ENCODE measurements at places on chromosomes 3 and 15.

DNA sequence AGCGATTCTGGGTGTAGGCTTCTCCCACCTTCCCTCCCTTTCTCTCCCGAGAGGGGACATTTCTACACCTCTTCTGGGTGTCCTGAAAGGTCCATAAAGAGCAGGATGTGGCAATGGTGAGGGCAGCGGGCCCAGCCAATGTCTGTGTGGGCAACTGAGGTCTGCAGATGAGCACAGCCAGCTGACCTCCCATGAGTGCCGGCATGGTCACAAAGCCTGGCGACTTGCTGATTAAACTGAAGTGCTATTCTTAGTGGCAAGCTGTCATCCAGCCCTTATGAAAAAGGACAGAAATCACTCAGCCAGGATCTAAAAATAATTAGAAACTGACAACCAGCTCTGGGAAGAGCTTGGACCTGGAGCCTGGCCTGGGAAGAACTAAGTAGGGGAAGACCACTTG lies 124.3 kb upstream of the RGMA start:
- no peak for DNase-seq

DNA sequence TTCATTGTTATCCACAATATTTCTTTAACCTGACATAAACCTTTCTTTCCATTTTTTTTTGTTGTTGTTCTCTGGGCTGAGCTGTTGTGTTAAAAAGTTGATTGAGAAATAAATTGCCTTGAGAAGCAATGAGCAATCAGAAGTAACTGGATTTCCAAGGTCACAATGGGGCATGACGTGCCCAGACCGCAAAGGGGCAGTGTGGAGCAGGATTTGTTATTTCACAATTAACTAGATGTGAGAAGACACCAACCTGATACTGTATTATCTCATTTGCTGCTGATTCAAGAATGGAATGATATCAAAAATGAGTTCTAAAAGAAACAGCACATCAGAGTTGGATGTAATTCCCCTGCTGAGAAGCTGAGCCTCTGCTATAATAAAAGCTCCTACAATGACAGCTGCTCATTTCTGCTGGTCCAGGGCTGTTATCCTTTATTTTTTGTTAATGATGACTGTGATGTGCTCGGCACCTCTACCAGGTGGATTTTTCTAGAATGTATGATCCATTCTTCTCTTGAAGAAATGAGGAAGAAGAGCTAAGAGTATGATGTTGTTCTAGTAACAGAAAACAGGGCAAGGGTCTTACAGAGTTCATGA lies 28.1 kb downstream of the CPNE4 start:
- DNase-seq = no peak

DNA sequence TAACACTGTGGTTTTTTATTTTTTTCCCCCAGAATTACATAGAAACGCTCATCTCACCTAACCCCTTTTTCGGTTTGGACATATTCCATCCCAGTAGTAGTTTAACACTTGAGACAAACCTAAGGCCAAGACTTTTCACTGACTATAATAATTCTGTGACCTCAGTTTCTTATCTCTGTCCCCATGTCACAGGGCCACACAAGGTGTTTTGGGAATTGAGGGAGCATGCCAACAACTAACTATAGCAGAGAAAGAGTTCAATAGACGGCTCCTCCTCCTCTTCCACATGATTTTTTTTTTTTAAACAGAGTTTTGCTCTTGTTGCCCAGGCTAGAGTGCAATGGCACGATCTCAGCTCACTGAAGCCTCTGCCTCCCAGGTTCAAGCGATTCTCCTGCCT lies 27.4 kb upstream of the GHSR start:
- DNase-seq = no peak

GRCh38 chr15:63045879-63046278 lies 3.3 kb downstream of the TPM1 start:
- DNase-seq = no peak

DNA sequence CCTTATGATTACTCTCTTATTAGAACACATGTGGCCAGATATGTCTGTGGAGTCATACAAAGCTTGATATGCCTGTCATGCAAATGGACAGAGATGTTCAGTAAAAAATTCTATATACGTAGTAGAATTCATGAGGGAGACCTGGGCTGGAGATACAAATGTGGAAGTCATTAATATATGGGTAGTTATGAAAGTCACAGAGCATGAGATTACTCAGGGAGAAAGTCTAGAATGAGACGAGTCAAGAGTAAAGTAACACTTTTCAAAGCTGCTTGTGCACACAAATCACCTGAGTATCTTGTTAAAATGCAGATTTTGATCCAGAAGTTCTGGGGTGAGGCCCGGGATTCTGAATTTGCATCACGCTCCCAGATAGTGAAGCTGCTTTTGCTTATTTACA lies 28.4 kb downstream of the OXSM start:
- no peak for DNase-seq

DNA sequence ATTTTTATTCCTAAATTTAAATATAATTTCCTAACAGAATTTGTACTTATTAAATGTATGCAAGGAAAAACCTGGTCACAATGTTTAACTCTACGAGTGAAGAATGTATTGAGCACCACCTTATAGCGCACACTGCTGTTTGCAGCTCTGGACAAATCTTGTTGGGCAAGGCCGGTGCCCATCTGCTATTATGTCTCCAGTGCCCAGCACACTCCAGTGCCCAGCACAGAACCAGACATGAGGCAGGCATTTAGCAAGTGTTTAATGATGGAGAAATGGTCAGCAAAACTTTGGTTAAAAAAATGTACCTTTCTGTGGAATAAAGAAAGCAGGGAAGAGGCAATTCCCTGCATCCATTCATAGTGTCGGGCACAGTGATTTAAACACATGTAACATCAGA lies 254.7 kb upstream of the TRIM42 start:
- DNase-seq = no peak

DNA sequence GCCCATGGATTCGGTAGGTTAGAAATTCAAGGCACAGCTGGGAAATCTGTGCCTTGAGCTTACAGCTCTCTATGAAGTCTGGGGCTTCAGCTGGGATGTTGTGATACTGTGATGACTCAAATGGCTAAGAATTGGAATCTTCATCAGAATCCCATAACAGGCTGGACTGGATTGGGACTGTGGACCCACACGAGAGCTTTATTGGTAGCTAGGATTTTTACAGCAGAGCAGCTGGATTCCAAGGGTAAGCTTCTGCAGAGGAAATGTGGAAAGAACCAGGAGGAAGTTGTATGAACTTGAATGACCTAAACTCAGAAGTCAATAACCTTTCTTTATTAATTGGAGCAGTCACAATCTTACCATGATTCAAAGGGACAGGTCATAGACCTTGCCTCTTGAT lies 1187.1 kb downstream of the ROBO1 start:
- no peak for DNase-seq

DNA sequence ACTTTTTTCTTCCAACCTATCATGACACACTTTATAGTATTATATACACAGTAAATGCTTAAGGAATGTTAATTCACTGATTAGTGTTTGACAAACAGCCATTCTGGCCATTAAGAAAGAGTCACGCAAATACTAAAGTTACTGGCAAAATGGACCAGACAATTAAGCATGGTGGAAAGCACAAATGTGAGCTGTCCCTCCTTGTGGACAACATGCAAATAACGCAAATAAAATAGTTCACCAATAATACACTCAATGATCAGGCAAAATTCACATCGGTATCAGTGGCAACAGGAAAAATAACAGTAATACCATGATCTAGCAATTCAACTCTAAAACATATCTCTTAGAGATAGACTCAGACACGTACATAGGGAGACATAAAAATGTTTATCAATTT lies 71.7 kb downstream of the NEDD4 start:
- DNase-seq = no peak

- no peak for DNase-seq
These were observed 620.7 kb upstream of the ALCAM start for GRCh38 chr3:104746056-104746455.

DNA sequence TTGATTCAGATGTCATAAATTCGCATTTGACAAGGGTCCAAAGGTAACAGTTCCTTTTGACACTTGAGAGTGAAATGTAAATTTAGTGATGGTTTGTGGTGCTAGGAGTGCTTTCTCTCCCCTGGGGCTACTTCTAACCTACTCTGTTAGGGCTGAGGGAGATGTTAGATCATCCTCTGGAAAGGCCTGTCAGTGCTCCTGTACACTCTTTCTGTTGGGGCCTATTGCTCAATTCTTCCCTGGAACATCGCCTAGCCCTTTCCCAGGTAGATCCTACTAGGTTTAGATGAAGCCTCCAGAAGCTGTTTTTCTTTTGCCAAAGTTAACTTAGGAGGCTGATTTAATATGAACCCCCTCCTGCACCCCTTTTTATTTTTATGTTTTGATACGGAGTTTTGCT lies 1.4 kb downstream of the PCCB start:
- DNase-seq = no peak

DNA sequence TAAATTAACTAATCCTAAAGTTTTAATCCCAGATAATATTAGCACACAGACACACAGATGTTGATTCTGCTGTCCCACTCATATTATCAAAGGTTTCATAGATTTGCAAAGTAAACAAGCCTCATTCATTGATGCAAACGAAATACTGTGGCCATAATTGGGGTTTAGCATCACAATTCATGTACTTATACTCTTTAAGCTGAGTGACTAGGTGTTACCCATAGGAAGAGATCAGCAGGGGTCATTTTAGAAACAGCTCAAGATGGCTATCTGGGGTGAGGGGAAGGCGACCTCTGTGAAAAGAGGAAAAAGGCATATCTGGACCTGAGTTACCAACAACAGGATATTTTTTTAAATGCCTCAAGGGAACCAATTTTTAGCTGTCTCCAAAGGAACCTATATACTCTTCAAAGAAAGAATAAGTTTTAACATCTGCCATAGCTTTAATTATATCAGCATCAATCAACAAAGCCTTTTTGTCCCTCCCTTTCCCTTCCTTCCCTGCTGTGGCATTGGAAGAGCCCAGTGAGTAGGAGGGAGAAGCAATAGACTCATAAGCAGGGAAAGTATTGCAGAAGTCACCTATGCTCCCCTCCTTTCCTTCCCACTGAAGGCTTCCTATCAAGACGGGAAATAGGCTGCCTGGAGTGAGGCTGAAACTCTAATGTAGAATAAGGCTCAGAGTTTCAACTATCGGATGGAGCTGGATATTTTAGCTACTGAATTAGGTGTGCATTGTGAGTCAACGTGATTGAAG lies 553.4 kb downstream of the ZIC1 start:
- DNase-seq = no peak

DNA sequence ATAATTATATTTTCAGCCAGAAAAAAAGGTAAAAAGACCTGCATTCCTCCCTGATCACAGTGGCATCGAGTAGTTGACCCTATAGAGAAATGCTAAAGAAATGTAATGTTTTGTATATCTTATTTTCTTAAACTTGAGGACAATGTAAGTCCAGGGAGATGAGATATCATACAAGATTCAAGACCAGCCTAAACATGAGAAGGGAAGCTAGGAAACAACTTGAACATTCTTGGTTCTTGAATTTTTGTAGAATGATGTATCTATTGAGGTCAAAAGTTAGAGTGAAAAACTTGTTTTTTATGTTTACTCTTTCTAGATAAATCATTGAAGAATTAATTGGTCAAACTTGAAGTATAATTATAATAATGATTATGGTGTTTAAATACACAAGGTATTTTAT lies 497.7 kb upstream of the TBL1XR1 start:
- no peak for DNase-seq

DNA sequence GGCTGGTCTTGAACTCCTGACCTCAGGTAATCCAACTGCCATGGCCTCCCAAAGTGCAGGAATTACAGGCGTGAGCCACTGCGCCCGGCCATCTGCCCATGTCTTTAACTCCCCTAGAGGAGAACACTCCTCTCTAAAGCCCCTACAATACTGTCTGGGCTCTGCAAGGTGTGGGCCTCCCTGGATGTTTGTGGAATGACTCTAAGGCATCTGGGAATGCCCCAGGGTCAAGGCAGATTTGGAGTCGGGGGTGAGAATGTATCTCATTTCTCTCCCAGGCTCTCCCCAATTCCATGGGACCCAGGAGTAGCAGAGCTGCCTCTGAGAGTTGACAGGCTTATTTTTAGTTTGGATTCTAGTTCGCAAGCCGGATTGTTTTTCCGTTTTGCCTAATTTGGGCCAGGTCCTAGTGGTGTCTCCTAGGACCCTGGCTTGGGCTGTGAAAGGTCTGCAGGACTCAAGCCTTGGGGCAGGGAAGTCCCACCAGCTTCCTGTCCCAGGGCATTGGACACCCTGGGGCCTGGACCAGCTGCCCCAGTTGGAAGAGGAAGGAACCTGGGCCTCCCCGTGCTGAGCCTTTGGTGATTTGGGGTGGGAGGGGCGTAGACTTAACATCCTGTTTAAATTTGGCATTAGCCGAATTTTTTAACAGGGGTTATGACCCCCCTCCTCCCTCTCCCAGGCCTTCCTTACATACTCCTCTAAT lies 53.5 kb downstream of the MAGEF1 start:
- no peak for DNase-seq

DNA sequence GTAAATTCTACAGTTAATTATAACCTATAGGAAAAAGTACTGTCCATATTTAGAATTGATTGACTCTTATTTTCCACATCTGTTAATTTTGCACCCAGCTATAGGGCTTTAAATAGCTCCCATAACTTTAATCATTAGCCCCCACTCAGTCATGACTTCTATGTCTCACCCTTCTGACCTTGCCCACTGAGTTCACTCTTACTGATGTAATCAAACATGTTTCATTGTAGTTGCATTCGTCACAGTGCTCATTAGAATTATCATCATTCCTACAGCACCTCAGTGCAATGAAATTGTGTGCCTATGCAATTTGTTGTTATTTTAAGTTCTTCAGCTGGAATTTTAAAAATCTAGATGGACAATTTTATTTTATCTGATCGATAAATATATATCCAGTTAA lies 151.4 kb downstream of the TIGIT start:
- DNase-seq = no peak

DNA sequence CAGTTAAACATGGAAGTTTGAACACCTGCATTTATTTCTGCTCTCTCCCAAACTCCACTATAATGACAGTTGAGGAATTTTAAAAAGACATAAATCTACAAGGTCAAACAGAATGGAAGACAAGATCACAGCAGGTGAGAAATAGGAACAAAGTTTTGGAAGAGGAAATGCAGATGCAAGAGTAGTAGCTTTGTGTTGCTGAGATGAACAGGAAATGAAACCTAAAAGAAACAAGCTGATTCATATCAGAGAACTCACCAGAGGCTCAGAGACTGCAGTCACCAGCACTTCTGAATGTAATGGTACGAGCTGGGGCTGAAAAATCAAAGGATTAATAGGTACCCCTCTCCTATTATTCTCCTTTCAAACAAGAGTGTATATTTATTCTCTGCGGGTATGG lies 459.9 kb downstream of the RAP2B start:
- no peak for DNase-seq

GRCh38 chr3:4841776-4842440 lies 137.3 kb upstream of the BHLHE40 start:
- DNase-seq = no peak

DNA sequence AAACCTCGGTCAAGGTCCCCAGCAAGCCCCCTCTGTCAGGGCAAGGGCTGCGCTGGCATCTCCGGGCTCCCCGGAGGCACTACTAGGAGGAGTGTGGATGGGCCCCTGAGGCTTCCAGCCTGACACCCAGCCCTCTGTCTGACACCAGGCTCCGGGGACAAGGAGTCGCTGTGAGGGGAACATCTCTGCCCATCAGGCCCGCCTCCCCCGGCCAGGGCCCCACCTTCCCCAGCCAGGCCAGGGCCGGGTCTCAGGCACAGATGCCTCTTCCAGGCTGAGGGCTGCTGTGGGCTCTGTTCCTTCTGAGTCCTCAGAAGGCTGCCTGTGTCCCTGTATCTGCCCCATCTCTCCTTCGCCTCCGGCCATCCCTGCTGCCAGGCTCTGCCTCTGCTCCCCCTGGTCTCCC lies 15.8 kb downstream of the CSPG4 start:
- no peak for DNase-seq
